ENCODE measurements at places on chromosomes 2 and 18.

DNA sequence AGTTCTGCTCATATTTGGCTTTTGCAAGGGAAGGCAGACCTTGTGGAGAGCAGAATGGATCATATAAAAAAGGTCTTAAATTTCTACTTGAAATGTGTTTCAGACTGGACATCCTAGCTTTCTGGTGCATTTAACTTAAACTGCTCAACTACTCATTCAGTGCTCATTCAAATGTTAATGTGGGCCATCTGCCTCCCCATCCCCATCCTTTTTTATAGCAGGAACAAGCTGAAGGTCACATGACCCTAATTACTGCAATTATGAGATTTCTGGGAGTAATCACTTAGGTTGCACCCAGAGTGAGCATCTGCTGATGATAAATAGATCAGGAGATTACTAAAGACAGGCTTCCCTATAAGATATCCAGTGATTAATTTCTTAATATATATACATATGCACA, 96.1 kb downstream of the MAP2 start:
- no peak for DNase-seq

GRCh38 chr18:49802623-49803022, 10.7 kb downstream of the ACAA2 start:
- DNase-seq = no peak

GRCh38 chr2:6800553-6800952, 65.2 kb downstream of the CMPK2 start:
- no peak for DNase-seq

- peak; percentile 65 for DNase-seq
These were observed at the start of gene SLC66A3 for GRCh38 chr2:11155381-11156035. Gene SLC66A3, plus strand, starts transcription at chr2:11155467. Its CDS starts 80 bp downstream, at chr2:11155547.

- no peak for DNase-seq
These were observed 27.8 kb downstream of the ANKRD62 start for GRCh38 chr18:12121175-12122042.

DNA sequence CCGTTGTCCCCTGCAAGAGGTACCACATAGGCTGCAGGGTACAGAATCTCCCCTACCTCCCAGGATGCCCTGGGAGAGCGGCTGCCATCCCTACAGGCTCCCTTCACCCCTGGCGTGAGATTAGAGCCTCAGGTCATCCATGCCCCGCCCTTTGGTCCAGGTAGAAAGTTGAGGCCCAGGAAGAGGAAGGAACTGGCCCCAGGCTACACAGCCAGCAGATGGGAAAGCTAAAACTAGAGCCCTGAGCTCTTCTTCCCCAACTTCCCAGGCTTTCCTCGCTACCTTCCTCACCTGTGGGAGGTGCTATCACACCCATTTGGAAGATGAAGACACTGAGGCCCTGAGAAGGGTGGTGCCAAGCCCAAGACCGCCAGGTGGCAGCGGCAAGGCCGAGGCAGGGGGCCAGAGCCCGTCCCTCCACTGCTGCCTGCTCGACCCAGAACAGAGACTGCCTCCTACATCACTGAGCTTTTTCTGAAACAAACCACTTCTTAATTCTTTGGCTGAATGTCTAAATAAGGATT, 25.8 kb downstream of the CIB4 start:
- no peak for DNase-seq
